ENCODE measurements at places on chromosomes 11 and 22.
A peak's percentile ranks its signal among the peaks of the same experiment; 100 is the strongest.

GRCh38 chr11:8604078-8604723, 10.2 kb upstream of the STK33 start:
- peak; percentile 100 for DNase-seq

- DNase-seq, result peak; percentile 79
Observed at GRCh38 chr11:108199446-108200321, 22.8 kb downstream of the NPAT start.

DNA sequence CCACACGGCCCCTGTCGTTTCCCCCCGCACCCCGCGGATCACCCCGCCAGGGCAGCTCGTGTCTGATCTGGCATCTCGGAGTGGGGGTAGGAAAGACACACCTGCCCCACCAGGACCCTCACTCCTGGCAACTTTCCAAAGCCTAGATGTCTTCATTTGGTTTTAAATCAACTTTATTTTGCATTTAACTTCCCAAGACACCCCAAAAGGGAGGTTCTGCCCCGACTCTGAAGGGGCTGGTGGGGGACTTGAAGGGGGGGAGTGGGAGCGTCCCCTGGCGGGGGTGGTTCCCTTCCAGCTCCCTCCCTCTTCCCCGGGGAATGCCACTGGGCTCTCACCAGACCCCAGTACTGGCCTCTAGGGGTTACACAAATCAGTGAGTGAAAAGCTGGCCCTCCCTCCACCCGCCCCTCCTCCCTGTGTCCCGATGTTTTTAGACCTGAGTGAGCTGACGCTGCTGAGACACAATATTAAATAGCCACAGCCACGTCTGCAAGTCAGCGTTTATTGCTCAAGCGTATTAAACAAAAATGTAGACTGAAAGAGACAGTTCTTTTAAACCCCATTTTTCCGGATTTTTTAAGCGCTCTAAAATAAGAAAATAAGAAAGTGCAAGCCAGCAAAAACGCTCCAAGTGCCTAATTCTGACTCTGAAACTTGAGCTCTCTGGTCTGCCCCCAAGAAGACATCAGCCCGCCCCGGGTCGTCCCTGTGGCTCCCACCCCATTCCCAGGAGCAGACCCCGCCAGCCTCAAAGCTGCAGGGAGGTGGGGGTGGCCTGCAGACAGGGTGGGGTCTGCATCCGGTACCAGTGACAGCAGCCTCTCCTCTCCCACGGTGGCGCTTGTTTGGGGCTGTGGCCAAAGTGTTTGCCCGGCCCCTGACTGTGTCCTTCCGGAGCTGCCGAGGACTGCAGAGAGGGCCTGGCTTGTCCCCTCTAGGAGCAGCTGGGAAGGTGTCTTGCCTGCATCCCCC, 1.1 kb upstream of the TTLL8 start:
- peak; percentile 43 for DNase-seq

DNA sequence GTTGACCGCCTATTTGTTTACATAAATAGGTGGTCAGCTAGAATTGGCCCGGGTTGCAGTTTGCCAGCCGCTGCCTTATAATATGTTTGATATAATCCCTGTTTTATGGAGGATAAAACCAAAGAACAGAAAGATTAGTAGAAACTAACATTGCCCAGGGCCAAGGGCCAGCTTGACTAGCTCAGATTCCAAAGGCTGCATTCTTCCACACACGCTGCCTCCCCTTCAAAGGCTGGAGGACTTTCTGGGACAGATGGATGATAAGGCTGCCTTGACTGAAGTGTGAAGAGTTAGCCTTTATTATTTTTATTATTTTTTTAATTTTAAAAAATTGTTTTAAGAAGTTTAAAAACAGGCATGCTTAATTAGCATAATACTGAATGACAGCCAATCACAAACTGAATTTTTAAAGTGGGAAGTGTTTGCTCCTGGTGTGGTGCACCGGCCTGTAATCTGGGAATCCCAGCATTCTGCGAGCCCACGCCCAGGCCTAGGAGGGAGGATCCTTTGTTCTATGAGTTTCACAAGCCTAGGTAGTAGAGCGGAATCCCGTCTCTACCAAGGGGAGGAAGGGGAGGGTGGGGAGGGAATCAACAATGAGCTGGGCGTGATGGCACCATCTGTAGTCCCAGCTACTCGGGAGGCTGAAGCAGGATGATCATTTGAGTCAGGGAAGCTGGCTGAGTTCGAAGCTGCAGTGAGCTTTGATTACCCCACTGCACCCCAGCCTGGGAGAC, 114.9 kb downstream of the NAV2 start:
- DNase-seq, result peak; percentile 15

- peak; percentile 91 for DNase-seq
Observed at GRCh38 chr11:86818462-86819192, 18.3 kb downstream of the PRSS23 start.

DNA sequence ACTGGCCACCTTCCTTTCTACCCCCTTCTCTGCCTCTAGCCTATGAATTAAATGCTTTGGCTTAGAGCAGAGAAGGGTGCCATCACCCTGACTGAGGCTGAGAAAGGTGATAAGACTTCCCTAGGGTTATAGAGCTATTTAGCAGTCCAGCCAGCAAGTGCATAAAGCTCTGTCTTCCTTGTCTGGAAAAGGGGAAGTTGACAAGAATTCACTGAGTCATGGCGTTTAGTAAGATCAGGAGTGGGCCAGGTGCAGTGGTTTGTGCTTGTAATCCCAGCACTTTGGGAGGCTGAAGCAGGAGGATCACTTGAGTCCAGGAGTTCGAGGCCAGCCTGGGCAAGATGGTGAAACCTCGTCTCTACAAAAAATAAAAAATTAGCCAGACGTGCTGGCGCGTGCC, 63.1 kb downstream of the LHFPL7 start:
- DNase-seq, result no peak

DNA sequence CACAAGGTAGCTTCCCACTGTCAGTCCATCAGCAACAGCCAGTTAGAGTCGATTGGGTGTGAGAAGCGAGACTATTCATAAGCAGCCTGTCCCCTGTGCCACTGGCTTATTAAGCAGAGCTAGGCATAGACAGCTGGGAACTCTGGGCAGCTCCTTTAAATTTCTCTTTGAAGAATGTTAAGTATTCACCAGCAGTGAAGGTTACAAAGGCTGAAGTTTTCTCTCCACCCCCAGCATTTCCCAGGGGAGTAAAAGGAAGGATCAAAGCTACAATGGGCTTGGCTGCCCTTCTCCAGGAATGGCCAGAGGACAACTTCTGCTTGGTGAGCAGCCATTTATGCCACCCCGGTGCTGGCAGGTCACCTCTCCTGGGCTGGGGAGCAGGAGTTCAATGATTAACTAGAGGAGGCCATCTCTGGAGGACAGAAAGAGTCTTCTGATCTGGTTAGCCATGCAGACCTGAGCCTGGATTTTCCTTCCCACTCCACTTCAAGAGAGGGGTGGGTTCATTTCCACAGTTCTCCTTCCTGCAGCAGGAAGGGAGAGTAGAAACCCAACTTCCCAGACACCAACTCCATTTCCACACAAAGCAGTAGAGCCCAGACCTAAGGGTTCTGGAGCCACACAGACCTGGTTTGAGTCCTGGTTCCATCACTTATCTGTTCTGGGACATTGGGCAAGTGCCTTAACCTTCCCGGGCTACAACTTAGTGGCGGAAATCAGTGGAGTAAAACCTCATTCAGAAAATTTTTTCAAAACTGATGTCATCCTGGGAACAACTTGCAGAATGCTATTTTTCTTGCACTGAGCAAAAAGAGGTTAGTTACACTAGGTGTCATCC, 22.6 kb downstream of the POU2AF3 start:
- peak; percentile 69 for DNase-seq

Measured in fibroblast of the aortic adventitia (primary cell).